ENCODE measurements at places on chromosomes 3 and 15. TPM values are rescaled to one million over a fixed set of nuclear protein-coding genes. Genes with fewer than 3 reads are reported as not detected.

- peak; percentile 79 for DNase-seq
Observed at GRCh38 chr3:187063286-187064121, 75.8 kb downstream of the RPL39L start.

DNA sequence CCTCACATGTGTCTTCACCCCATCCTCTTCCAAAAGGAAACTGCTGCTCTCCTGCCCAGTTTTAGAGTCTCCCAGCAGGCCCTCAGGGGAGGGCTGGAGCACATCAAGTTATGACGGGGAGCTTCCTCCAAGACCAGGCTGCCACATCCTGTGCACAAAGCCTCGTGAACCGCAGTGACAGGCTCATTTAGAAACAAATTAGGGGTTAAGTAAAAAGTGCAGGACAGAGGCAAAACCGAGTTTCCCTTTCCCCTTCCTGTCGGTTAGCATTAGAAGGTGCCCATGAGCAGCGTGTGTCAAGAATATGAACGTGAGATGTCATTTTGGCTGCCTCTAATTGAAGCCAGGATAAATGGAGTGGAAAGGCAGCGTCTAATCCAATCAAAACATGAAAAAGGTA lies 199.7 kb downstream of the ARRDC4 start:
- DNase-seq, result no peak

DNA sequence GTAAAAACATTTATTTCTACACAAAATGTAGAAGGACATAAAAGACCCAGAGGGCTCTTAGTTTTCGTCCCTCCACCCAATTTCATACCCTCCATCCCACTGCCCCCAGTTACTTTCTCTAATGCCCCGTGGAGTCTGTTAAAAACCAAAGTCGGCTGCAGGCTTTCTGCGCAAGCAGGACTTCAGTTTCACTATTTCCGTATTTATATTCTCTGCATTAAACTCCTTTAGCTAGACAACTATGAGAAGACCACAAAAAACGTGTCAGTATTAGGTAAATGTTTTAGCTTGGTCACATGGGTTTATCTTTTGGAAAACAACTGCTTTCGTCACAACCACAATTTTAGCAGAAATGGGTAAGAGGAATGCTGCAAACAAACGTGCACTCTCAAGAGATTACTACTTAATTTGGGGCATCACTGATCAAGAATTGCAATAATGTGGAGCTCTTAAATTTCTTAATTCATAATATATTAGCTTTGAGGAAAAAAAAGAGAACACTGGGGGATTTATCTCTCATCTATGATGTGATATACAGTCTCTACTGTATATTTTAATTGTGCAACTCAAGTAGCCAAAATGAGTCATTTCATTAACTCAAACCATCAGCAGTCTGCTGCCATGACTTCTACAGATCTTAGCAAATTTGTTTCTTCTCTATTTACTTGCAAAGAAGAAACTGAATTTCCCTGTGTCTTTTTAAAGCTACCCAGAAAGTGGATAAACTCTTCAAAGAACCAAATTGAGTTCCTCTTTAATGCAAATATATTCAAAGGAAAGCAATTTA lies 740 bp upstream of the NSMCE3 start:
- DNase-seq, result peak; percentile 28

GRCh38 chr3:173825730-173826129 lies 428.2 kb downstream of the NLGN1 start:
- peak; percentile 61 for DNase-seq

- DNase-seq, result no peak
Observed at GRCh38 chr3:134407239-134407625, 33.0 kb upstream of the AMOTL2 start.

DNA sequence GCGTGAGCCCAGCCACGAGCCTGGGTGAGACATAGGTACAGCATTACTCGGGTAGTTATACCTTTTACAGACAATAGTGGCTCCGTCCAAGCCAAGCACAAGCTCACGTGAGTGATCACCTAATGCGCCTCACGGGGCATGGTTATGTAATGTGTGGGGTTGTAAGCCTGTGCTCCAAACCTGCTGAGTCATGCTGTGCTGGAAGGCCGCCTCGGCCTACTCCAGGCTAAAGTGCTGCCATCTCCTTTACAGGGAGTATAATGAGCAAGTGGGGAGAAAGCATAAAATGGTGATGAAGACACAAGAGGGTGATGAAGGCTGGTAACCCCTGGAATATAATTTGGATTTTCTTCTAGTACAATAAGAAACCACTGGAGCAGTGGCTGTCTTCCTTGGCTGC lies 175.8 kb upstream of the STT3B start:
- peak; percentile 78 for DNase-seq

- no peak for DNase-seq
Observed at GRCh38 chr3:45332901-45333407, 55.4 kb upstream of the LARS2 start.

DNA sequence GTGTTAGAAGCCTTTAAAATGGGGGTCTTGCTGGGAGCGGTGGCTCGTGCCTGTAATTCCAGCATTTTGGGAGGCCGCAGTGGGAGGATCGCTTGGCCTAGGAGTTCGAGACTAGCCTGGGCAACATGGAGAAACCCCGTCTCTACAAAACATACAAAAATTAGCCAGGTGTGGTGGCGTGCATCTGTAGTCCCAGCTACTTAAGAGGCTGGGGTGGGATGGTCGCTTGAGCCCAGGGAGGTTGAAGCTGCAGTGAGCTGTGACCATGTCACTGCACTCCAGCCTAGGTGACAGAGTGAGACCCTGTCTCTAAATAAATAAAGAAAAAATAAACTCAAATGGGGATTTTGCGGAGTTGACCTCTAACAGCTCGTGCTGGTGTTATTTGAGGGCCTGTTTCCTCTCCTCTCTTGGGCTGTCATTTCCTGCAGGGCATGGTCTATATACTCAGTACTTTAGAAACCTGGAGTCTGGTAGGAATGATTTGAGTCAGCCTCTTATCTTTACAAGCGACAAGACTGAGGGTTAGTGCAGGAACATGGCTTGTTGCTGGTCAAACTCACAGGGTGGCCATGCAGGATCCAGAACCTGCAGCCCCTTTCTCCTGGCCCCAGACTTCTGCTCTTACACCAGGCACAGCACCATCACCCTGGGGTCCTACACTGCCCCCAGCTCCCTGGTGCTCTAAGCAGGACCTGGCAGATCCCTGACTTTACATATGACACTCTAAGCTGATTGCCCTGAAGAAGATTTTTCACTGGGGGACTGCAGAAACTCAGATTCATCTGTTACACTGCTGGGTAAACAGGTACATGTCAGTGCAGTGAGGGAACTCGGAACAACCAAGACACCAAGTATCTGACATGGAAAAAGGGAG lies 15.1 kb downstream of the EHD4 start:
- no peak for DNase-seq

GRCh38 chr15:22979238-22980188 lies 655 bp downstream of the CYFIP1 start:
- peak; percentile 60 for DNase-seq

GRCh38 chr3:155281912-155282311 lies 11.6 kb downstream of the STRIT1 start:
- no peak for DNase-seq

GPR156 gene
- total RNA-seq, result 1.2 TPM

CYP11A1 gene
- 2.3 TPM for total RNA-seq

GRCh38 chr3:127428344-127428997 lies 140.6 kb upstream of the PRR20G start:
- peak; percentile 14 for DNase-seq

GRCh38 chr3:34008836-34009809 lies 210.7 kb downstream of the PDCD6IP start:
- no peak for DNase-seq

GRCh38 chr3:10558736-10559135 lies 53.4 kb upstream of the ATP2B2 start:
- DNase-seq, result no peak

SLC24A1 gene
- 12.0 TPM for total RNA-seq

DNA sequence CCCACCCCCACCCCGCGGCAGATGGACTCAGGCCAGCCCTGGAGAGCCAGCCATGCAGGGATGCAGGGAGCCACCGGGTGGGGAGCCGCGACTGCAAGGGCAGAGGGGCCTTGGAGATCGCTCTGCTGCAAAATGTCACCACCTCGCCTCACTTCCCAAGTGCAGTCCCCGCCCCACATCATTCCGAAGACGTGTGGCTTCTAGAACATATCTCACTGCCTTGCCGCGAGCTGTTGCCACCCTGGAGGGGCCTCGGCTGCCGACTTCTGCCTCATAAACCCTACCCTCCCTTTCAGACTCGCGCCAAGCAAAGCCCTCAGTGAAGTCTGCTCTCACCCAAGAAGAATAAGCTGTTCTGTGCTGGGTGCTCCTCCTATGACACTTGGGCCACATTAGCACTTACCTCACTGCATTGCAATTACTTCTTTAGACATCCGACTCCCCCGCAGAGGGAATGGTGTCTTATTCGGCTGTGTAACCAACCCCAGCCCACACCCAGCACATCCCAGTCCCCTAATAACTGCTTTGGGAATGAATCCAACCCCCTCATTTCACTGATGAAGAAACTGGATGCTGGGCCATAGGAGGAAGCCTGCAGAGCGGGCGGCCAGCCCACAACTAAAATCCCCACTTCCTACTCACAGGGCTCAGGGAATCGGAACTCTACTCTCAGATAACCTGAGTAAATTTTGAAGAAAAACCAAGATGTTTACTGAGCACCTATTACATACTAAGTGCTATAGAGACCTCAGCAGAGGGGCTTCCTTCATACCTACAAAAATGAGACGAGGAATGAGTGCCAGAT lies 8.6 kb downstream of the TLE3 start:
- DNase-seq, result no peak

CSPG4 gene
- 28.5 TPM for total RNA-seq

TAGLN3 gene
- total RNA-seq, result 2.8 TPM

HIGD2B gene
- not detected for total RNA-seq

- no peak for DNase-seq
Observed at GRCh38 chr3:14194865-14195264, 16.2 kb downstream of the LSM3 start.

DNA sequence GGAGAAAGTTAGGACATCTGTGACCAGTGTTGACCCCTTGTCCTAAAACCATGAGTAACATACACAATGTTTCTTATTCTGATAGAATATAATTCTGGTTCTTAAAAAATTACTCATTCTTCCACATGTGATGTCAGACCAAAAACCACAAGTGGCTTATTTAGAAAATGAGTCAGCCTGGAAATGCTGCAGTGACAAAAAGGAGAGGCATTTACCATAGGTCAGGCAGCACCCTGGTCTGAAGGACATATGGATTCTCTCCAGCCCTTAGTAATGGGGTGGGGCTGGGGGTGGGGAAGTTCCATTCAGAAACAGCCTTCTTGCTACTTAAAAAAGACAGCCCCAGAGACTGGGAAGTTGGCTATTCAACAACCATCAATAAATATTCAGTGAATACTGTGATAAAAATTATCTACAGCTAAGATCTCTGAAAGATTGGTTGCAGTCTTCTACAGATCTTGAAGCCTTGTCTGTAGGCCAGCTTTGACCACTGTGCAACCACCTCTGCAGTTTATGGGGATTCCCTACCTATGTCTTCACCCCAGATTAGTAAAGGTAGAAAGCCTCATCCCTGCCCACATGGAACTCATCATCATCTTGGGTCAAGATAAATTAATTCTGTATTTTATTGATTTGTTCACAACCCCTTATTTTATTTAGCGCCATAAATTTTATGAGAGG lies 34.9 kb upstream of the TIMP4 start:
- peak; percentile 96 for DNase-seq

STX19 gene
- total RNA-seq, result not detected

DNA sequence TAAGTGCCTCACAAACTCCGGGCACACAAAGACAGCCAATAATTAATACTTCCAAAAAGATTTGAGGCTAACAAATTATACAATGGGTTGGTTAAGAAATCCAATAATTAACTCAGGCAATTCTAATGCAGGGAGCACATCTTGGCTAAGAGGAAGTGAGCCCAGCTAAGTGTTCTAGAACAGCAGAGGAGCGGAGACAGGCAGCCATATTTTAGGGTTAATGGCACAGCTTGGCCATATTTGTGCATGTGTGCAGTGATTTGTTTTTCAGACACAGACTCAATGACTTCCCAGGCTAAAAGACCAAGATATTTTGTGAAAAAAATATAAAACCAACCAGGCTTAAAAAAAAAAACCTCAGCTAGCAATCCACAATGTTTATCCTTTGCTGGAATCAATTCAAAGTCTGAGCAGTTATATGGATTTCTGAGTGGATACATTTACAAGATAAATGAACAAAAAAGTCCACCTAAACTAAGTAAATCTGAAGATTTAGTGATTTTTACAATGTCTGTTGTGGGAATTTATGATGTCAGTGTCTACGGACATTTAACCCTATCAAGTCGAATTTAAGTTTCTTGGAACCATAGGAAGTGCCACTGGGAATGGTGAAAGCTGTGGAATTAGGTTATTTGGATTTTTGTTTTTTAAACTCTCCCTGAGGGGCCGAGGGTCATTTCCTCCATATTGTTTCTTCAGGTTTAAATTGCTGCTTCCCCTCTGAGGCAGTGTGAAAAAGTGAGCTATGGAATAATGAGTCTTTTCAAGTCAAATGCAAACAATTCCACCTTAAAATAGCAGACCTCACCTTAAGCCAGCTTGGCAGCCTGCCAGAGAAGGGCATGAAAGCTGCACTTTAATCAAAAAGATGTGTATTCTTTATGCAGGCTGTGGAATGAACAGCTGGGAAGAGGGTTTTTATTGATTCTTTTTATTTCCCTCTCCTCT lies 413.7 kb upstream of the TBL1XR1 start:
- no peak for DNase-seq

- DNase-seq, result no peak
Observed at GRCh38 chr3:9330166-9330703, 32.6 kb upstream of the THUMPD3 start.

- DNase-seq, result no peak
Observed at GRCh38 chr3:150543128-150543527, 3.2 kb downstream of the SERP1 start.

GRCh38 chr3:147191795-147192385 lies 214.5 kb downstream of the ZIC4 start:
- peak; percentile 31 for DNase-seq

CCR8 gene
- not detected for total RNA-seq

ZIC4 gene
- total RNA-seq, result not detected

DNA sequence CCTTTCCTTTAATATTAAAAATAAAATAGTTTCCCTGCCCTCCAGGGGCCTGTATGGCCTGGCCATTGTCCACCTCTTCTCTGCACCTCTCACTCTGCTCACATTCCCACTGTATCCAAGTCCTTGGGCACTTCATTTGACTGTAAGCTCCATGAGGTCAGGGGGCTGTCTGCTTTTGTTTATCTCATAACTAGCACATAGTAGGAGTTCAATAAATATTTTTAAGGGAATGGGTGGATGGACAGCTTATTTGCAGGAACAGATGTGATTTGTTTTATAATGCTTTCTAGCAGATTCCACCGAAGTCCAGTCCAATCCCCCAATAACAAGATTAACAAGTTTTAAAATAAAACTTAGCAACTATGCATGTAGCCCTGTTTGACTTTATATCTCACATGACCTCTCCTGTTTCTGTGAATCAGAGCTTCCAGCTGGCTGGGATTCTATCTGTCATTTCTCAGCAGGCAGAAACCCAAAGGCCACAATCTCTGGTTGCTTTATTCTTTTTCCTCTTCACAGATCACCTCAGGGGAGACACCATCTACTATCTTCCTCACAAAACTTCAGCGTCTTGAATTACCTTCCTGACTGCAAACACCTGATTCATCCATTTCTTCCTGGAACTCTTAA lies 123.0 kb upstream of the NR2F2 start:
- no peak for DNase-seq

GRCh38 chr3:188057124-188057523 lies 96.8 kb upstream of the LPP start:
- DNase-seq, result no peak

All from mammary epithelial cell (primary cell).